ENCODE measurements at places on chromosomes 5 and 9.
A peak's percentile ranks its signal among the peaks of the same experiment; 100 is the strongest.

DNA sequence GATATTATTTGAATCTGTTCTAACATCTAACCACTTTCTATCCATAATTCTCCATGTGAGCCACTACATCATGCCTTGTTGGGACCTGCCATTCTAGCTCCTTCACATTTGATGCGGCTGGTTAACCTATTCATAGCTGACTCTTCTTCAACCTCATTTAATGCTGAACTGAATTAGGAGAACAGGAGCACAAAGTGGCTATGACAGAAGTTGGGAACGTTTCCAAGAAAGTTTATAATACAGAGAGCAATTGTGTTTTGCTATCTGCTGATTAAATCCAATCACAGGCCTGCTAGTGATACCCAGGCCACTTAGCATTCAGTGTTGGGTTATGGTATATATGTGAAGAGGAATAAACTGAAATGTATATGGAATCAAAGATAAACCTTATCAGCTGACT lies 440.3 kb downstream of the PTPRD start:
- DNase-seq = no peak

- DNase-seq = no peak
Measured at GRCh38 chr9:87256973-87257372, 240.7 kb upstream of the DAPK1 start.

DNA sequence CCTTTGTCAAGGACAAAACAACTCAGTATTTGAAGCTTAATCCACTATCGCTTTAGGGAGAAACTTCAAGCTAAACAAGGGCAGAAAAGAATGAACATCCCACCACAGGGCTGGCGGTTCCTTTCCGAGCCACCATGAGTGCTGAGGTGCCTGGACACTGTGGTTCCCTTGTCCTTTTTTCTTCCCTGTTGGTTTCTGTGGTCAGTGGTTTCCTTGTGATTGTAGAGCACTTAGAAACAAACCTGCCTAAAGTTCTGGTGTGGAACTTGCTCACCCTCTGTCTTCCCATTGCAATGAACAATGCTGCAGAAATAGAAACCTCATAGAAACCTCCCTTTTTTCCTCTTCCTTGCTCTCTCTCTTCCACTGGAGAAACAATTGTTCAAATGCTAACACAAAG lies 79.3 kb upstream of the TBC1D2 start:
- DNase-seq = no peak

GRCh38 chr5:164051745-164052144 lies 546.3 kb downstream of the MAT2B start:
- DNase-seq = no peak

DNA sequence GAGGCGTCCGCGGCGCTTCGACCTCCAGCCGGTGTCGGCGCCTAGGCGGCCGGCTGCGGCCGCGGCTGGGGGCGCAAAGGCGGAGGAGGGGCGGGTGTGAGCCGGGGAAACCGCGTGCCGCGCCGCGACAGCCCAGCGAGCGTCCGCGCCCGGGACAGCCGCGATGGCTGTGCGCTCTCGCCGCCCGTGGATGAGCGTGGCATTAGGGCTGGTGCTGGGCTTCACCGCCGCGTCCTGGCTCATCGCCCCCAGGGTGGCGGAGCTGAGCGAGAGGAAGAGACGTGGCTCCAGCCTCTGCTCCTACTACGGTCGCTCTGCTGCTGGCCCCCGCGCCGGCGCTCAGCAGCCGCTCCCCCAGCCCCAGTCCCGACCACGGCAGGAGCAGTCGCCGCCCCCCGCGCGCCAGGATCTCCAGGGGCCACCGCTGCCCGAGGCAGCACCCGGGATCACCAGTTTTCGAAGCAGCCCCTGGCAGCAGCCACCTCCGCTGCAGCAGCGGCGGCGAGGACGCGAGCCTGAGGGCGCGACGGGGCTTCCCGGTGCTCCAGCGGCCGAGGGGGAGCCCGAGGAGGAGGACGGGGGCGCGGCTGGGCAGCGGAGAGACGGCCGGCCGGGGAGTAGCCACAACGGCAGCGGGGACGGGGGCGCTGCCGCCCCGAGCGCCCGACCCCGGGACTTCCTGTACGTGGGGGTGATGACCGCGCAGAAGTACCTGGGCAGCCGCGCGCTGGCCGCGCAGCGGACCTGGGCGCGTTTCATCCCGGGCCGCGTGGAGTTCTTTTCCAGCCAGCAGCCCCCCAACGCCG lies 605 bp downstream of the CHSY3 start:
- DNase-seq = no peak

DNA sequence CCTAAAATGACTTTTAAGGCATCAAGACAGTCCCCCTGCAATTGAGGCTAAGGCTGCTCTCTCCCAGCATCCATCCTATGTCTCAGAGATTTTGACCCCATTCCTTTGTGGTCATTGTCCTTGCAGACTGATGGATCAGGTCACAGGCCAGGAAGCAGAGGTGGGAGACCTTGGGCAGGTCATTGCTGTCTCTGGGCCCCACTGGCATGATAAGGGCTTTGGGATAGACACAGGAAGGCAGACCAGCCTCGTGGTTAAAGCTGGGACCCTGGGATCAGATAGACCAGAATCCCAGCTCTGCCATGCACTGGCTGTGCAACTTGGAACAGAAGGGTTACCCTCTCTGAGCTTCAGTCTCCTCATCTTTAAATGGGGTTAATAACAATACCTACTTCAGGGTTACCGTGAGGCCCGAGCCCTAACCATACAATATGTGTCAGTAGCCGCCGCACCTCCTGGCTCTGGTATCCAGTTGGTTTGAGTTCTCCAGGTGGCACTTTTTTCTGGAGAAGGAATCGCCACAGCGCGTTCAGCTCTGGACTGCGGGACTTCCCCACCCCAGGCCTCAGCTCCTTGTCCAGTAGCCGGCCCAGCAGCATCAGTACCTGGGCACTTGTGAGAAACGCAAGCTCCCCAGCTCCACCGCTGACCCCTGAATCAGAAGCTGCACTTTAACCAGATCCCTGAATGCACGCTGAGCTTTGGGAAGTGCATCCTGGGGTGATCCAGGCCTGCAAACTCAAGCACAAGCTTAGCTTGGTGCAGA lies 21.4 kb downstream of the LAMC3 start:
- DNase-seq = no peak

DNA sequence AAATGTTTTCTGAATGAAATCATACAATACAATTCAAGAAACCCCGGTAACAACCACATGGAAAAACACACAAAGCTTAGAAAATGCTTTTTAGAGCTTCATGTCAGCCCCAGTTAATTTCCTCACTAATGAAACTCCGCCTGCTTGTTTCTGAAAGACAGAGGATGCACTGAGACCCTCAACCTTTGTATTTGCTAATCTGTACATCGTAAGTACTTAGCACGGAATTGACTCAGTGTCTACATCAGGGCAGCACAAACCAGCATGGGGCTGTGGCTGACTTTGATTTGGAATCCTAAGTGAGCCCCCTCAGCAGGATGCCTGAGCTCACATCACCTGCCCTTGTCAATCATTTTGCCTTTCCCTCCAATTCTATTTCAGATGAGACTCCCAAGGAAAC lies 499.1 kb upstream of the MPDZ start:
- DNase-seq = no peak

DNA sequence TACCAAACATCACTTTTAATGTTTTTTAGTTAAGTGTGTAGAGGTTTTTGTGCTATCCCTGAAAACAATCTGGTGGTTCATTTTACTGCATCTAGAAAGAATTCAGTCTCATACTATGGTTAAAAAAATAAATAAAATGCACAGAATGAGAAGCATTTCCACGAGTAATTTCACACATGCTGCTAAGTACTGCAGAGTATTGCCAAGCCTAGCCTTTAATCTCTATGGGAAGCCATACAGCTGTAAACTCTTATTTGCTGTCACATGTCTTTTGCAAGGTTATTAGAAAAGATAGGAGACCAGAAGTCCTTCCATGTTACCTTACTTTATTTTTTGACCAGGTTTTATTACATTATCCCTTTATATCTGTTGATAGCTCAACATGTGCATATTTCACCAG lies 37.6 kb upstream of the MAN2A1 start:
- no peak for DNase-seq

DNA sequence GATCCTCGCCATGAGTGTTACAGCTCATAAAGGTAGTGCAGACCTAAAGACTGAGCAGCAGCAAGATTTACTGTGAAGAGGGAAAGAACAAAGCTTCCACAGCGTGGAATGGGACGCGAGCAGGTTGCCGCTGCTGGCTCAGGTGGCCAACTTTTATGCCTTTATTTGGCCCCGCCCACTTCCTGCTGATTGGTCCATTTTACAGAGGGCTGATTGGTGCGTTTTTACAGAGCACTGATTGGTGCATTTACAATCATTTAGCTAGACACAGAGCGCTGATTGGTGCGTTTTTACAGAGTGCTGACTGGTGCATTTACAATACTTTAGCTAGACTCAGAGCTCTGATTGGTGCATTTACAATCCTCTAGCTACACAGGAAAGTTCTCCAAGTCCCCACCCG lies 13.9 kb downstream of the PLK2 start:
- no peak for DNase-seq

DNA sequence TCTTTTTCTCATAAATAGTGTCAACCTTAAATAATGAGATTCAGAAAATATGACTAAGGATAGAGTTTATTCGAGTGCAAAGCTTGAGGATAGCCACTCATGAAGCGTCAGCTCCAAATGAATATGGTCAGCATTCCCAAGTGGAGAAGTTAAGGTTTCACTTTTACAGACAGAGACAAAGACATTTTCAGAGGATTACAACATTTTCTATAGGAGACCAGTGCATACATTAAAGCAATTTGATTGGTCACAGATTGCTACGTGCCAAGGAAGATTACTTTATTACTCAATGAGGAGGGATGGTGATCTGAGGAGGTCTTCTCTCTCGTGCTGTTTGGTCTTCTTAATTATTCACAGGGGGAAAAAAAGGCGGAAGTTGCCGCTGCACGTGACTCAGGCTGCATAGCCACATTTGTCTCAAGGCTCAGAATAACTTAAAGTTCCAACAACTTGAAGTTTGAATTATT lies 60.1 kb upstream of the SPATA31C2 start:
- peak; percentile 31 for DNase-seq

Measured in Kasumi-1 (cell line).